NCI-H1048 (cell line): ENCODE measurements at places on chromosomes 3 and 15.

GRCh38 chr3:171125010-171125409 is 98.5 kb upstream of the SLC2A2 start:
- no peak for DNase-seq

DNA sequence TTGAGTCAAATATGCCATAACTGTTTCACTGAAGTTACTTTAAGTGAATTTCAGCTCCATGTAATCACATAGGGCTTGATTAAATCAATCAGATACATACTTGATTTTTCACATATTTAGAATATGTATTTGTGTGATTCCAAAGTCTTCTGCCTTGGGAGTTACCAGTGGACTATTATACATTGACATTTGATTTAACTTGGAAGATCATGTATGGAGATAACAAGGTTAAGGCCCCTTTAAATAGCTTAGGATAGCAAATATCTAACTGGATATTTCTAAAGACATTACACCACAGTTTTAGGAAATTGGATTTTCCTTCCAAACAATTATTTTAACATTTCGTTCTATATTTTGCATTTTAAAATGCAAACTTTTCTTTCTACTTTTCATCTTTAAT is 405.0 kb downstream of the RAP2B start:
- DNase-seq: no peak

DNA sequence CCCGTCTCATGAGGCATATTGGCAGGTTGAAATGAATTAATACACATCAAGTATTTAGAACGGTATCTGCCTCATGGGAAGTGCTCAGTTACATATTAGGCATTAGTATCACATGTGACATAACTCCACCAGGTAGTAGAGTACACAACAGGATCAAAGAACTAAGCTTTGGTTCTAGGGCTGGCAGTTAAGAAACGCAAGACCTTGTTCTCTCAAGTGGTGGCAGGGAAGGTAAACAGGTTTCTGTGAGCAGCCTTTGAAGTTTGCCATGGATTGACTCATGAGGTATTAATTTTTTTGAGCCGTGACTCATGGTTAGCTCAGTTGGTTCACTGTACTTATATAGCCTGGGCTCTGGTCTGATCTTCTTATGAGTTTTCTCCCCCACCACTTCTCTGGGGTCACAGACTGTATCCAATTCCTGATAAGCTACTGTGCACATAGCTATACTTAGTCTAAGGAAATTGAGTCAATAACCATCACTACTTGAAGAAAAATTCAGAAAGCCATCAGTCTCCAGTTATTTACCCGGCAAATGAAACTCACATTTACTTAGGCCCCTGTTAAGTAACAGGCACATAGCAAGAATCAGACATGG is 155.6 kb upstream of the STT3B start:
- DNase-seq: no peak

DNA sequence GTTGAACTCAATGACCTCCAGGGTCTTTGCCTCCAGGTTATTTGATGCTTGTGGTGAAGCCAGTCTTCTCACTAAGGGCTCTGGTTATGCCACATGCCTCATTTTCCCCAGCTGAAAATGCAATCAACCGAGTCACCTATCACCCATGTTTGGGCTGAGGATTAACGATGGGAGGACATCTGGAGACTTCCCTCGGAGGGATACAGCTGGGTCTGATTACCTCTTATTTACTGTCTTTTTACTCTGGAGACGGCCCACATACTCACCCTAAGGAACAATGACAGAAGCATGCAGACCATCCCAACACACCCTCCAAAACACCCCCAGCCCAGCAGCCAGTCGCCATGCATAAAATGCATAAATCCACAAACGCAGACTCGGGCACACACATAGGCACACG is 187.4 kb downstream of the OPA1 start:
- DNase-seq: no peak
